ENCODE measurements at places on chromosomes 13 and 19.

- no peak for DNase-seq
Observed at GRCh38 chr13:96141032-96141431, 51.1 kb downstream of the HS6ST3 start.

- no peak for DNase-seq
Observed at GRCh38 chr19:17532557-17532956, 21.1 kb downstream of the PGLS start.

DNA sequence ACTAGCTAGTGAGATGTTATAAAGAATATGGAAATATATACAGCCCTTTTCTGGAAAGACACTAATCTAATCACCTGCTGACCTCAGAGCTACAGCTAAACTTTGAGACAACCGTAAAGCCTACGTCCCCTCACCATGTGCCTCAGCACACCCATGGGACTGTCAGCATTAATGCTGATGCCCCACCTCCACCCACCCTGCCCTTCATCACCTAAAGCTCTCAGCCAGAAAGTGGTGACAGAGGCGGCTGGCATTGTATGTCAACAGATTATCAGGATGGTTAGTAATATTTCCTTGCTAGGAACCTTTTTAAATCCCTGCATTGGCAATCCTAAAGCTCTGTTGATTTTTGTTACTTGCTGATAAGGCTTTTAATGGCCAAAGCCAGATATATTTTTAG is 1177.9 kb downstream of the DIAPH3 start:
- no peak for DNase-seq

- DNase-seq, result no peak
Observed at GRCh38 chr19:18202778-18203407, 949 bp downstream of the RAB3A start.

- DNase-seq, result no peak
Observed at GRCh38 chr13:106522112-106522705, 13.3 kb downstream of the EFNB2 start.

DNA sequence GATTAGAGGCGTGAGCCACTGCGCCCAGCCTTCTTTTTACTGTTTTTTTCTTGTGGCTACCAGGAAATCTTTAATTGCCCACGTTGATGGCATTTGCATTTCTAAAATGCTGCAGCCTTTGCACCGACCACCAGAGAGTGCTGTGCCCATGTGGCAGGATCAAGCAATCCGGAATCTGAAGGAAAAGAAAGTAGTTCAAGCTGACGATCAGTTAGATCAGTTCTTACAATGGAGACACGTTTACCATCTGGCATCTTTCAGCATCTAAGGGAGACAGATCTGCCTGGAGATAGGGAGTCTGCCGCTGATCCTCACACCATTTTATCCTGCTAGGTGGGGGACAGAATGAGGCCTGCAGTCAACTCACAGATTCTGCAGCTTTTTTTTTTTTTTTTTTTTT is 19.9 kb downstream of the TINCR start:
- DNase-seq, result peak; percentile 73

GRCh38 chr13:21911646-21912298 is 240.9 kb downstream of the FGF9 start:
- no peak for DNase-seq

- DNase-seq, result no peak
Observed at GRCh38 chr13:28658539-28658795, 463 bp upstream of the POMP start.

- peak; percentile 49 for DNase-seq
Observed at GRCh38 chr13:80196756-80197155, 144.2 kb downstream of the SPRY2 start.

Measured in AG08395 (cell line).